ENCODE measurements at places on chromosomes 5 and 9.

DNA sequence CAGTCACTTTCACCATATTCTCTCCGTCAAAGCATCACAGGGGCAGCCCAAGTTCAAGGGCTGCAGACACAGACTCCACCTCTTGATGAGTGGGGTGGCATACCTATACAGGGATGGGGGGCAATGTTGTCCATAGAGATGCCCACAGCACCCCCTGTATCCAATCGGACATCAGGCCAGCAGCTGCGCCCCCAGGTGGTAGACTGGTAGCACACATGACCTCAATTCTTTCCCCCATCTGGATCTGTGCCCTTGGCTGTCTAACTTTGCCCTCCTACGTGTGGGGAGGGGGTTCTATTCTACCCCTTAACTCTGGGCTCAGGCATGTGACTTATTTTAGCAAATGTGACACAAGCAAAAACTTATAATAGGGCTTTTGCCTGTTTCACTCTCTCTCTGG is 84.0 kb upstream of the SLC25A48 start:
- DNase-seq: no peak

- DNase-seq: no peak
Measured at GRCh38 chr9:107292821-107293542, 9.9 kb downstream of the RAD23B start.

- no peak for DNase-seq
Measured at GRCh38 chr5:86232246-86232645, 385.5 kb upstream of the COX7C start.

DNA sequence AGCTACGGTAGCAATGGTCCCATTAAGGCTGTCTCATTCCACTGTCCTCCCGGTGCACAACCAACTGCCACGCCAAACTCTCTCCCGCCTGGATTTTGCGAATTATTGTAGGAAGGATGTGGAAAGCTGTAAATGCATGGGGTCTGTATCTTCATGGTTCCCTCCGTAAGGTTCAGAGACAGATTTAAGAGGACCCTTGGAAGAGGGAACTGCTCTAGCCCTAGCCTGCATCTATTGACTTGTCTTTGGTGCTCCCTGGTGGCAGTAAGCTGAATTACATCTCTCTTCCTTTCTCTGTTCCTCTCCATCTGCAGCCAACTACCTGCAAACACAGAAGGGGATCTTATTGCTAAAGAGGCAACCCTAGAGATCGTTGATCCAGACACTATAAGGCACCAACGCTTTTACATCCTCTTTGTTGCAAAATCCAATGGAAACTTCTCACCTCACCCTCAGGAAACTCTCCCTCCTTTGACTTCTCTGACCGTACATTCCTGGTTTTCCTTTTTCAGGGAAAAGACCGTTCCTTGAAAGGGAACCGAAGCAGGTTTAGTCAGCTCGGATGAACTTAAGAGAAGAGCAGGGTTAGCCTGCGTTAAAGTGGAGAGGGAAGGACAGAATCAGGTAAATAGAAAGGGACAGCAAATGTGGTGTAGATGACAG is 11.9 kb downstream of the CAPSL start:
- DNase-seq: no peak

GRCh38 chr5:54845567-54845941 is 139.8 kb downstream of the ESM1 start:
- DNase-seq: no peak

DNA sequence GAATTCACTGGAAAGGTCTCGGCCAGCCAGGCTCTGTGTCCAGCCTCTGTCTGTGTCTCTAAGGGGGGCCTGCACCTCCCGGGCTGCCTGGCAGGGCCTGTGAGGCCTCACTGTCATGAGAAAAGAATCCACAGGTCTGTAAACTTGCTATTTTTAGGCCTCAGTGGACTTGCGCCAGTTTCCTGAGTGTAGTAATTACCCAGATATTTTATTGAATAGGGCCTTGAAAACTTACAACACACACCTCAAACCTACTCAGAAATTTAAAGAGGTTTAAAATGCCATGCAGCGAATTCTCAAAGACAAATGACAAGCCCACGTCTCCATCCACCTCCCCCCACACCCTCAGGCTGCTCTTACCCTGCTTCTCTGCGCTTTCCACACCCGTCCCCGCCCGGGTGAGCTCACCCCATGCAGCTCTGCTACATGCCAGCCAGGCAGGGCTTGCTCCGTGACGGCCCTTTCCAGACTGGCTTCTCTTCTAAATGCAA is 8.8 kb upstream of the TENT4A start:
- DNase-seq: peak; percentile 94

GRCh38 chr5:139050432-139050831 is 147.7 kb downstream of the SIL1 start:
- no peak for DNase-seq

GRCh38 chr5:57298985-57299491 is 125.2 kb downstream of the GPBP1 start:
- DNase-seq: no peak

GRCh38 chr9:71897577-71897976 is 13.4 kb downstream of the ABHD17B start:
- DNase-seq: no peak

Data from ascending aorta (tissue), 2 donors.